ENCODE measurements at places on chromosomes 1 and 21. TPM values are rescaled to one million over a fixed set of nuclear protein-coding genes. Genes with fewer than 3 reads are reported as not detected.

GRCh38 chr1:160675641-160676410, 29.0 kb upstream of the SLAMF1 start:
- DNase-seq: peak; percentile 68

DNA sequence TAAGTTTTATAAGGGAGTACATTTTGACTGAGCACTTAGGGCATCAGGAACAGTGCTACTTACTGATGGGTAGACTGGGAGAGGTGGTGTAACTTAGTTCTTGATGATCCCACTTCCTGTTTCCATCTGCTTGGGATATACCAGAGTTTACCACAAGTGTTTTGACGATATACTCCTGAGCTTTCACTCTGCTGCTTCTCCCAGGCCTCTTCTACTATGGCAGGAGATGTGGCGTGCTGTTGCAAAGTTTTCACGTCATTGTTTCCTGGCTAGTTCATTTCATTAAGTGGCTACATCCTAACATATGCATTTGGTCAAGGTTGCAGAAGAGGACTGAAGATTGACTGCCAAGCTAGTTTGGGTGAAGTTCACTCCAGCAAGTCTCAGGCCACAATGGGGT, 41.3 kb upstream of the LAMC2 start:
- DNase-seq: no peak

- DNase-seq: no peak
Observed at GRCh38 chr21:28828021-28828420, 164.7 kb downstream of the LTN1 start.

DNA sequence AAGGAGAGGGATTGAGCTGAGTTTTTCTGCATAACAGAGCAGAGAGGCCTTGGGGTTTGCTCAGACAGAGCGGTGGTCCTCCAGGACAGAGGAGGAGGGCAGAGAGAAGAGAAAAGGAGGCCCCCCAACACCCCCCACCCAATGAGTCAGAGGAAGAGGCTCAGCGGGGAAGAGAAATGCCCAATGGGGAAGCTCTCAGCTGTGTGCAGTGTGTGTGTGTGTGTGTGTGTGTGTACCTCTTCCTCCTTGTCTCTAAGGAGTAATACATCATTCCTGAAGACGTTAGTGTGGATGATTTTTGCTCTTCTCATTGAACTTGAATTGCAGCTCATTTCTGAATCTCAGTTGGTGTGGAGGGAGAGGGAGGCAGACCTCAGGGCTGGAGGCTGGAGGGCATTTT, 8.7 kb downstream of the TMPRSS3 start:
- no peak for DNase-seq

DNA sequence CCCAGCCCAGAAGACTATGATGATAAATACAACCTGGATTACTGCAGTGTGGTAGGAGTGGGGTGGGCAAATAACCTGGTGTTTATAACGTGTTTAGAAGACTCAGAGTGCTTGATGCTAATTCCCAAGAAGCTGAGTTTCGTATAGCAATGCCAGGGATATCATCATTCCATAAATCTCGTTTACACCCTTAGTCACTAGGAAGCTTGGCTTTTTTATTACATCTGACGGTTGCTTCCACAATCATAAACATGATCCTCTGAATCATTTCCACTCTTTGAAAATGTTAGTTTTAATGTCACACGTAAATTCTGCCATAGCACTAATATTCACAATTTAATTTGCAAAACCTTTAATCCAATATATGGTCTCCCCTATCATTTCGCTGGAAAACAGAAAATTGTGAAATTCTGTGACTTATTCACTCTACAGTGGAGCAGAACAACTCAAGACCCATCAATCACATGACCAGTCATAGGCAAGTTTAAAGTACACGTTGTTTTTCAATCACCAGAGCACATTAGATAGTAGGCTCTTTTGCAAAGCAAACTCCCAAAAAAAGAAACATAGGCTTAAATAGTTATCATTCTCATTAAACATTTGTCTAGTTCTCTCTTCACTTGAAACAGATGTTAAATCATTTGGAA, 321.0 kb downstream of the LTN1 start:
- DNase-seq: no peak

- no peak for DNase-seq
Observed at GRCh38 chr1:231596337-231596791, 30.2 kb upstream of the DISC1 start.

GRCh38 chr1:158537609-158538008, 16.6 kb downstream of the OR6Y1 start:
- no peak for DNase-seq

DNA sequence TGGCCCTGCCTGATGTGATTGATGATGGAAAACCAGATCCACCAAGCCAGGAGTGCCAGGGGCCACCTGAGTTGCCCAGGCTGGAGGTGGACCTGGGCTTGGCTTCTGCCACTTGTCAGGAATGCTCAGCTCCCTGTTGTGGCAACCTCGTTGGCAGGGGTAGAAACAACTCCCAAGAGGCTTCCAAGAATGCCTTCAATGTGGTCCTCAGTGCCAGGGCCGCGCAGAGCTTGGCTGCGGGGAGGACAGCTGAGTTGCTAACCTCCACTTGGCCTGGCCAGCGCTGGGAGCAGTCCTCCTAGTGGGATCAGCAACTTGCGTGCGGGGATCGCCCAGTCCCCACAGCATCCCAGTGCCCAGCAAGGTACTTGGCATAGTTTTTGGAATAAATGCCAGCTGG, 9.0 kb downstream of the MYOM3 start:
- DNase-seq: no peak

- DNase-seq: no peak
Observed at GRCh38 chr1:212346601-212347000, 61.4 kb downstream of the PPP2R5A start.

GRCh38 chr1:204556458-204557052, 40.3 kb downstream of the MDM4 start:
- no peak for DNase-seq

GRCh38 chr1:37556712-37557196, at the start of gene DNALI1:
Gene DNALI1 (plus strand): TSS chr1:37556940. CDS start chr1:37556995, 55 bp downstream.
- no peak for DNase-seq

GRCh38 chr1:63640633-63641567, 47.7 kb downstream of the PGM1 start:
- no peak for DNase-seq

DNA sequence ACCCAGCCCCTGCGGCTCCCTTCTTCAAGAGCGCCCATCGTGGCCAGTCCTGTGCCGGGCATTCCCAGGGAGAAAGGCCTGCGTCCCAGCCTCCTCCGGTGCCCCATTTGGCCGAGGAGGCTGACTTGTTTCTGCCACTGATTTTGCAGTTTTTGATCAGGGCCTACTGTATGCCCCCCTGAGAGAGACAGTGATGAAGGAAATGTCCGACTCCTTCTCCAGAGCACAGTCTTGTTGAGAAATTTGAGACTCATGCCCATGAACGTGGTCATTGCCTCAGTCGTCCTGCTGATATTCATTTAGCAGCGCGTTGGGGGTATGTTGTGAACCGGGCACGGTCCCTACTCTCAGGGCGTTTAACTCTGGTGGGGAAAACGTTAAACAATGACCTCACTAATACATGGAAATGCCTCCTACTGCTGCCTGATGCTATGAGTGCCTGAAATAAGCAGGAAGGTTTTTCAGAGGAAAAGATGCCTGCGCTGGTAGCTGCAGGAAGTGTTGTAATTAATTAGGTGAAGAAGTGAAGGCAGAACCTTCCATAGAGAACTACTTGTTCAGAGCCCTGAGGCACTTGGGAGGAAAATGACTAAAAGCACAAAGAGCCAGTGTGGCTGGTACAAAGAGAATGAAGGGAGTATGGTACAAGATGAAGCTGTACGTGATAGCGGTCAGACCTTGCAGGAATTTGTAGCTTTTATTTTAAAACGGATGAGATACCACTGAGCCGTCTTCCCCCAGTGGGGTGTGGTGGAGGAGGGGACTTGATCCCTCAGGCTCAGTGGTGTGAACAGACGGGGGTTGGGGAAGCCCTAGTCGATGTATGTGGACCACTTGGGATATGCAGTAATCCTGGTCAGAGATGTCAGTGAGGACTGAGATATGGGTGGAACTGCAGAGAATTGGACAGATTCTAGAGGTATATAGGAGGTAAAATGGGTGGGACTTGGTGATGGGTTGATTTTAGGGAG, 730 bp downstream of the ZCCHC17 start:
- DNase-seq: no peak

DNA sequence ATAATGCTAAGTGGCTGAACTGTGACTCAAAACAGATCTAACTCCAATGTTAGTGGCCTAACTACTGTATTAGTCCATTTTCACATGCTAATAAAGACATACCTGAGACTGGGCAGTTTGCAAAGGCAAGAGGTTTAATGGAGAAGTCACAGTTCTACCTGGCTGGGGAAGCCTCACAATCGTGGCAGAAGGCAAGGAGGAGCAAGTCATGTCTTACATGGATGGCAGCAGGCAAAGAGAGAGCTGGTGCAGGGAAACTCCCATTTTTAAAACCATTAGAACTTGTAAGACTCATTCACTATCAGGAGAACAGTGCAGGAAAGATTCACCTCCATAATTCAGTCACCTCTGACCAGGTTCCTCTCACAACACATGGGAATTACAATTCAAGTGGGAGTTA, 79.7 kb upstream of the CACYBP start:
- no peak for DNase-seq

- no peak for DNase-seq
Observed at GRCh38 chr1:35603941-35604340, 30.8 kb downstream of the TFAP2E start.

DNA sequence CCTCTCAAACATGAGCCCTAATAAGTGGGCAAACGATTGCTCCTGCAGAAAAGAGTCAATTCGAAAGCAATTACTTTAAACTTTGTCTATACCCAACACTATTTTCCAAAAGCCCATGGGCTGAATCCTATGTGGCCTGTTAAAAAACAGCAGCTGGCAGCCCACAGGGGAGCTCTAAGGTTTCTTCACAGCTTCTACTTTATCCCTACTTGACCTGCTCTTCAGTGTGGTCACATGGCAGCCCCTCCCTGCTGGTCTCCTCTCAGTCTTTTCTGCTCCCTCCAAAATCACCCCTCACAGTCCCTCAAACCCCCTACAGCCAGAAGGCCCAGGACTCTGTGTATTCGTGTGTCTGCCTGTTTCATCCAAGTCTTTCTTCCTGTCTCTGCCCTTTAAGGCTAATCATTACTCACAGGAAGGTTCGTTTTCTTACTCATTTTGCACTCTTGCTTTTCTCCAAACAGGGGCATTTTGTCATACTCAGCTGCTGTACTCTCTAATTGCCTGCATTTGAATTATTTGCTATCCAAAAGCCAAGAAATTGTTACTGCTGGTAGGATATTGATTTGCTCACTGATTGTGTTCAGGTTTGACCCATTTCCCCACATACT, 62.4 kb upstream of the FAM3B start:
- DNase-seq: no peak

DNA sequence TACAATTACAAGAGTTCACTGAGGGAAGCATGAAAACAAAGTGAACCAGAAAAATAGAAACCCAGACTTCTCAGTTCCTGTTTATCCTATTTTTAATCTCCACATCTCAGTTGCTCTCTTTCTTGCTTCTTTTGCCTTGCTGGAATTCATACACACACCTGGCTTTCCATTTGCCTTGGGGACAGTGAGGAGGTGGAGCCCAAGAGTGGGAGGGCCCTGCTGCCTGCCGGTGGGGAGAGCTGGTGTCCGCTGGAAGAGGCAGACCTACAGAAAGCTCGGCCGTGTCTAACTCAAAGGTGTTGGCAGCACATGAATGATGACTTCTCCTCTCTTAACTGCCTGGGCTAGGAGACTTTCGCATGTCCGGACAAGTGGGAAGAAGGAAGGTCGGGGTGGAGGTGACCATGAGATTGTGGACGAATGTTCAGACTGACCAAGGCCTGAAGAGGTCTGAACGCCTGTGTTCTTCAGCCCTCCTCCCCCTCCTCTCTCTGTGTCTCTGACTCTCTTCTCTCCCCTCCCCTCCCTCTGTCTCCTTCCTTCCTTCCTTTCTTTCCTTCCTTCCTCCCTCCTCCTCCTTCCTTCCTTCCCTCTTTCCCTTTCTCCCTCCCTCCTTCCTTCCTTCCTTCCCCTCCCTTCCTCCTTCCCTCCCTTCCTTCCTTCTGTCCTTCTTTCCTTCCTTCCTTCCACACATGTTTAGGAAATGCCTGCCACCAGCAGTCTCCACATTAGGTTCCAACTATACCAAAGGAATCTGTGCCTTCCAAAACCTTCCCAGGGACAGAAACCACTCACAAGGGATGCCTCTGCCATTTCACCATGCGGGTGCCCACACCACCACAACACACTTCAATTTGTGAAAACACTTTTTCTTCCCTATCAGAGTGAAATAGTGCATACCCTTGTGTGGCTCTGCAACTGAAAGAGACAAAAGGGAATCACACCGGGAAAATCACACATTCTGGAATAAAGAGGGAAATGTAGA, 157.3 kb upstream of the RUNX1 start:
- no peak for DNase-seq

DNA sequence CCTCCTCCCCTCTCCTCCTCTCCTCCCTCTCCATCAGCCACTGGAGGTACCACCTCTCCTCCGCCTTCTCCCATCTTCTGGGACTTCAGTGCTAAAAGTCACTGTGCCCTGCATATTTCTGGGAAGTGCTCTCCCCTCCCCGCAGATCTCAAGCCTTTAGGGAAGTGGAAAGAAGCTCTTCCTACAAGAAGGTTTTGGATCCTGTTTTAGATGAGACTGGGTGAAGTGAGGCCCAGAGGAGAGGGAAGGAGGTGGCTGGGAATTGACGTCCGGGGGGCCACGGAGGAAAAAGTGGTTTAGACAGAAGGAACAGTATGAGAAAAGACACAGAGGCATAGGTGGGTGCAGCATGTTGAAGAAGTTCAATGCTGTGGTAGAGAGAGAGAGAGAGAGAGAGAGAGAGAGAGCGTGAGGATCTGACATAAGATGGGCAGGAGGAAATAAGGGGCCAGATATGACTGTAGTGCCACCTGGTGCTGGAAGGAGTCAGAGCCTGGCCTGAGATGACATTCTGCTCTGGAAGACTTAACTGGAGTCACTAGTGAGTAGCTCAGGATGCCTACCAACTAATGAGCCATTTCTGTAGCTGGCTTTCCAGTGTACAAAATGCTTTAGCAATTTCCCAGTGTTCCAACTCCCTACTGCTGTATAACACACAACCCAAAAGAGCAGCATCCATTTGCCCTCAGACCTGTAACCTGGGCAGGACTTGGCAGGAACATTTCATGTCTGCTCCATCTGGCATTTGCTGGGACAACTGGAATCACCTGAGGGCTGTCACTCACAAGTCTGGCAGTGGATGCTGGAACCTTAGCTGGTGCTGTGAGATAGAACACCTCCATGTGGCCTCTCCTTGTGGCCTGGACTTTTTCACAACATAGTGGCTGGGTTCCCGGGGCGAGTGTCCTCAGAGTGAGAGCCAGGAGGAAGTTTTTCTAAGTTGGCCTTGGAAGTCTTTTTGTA, 16.6 kb upstream of the ZSCAN20 start:
- peak; percentile 33 for DNase-seq

GRCh38 chr1:224435318-224435763, 744 bp upstream of the WDR26 start:
- no peak for DNase-seq

GRCh38 chr1:109776911-109777310, 13.2 kb upstream of the EPS8L3 start:
- peak; percentile 78 for DNase-seq

The SLC2A5 gene
- not detected for total RNA-seq

The PRAMEF20 gene
- not detected for total RNA-seq

The GNAT2 gene
- not detected for total RNA-seq

The ZNF593OS gene
- not detected for total RNA-seq

The SERINC2 gene
- 0.59 TPM for total RNA-seq

The AGPAT3 gene
- 21.2 TPM for total RNA-seq

The GABRD gene
- total RNA-seq: not detected

The PIK3CD gene
- total RNA-seq: 118 TPM
